Cortex of kidney (tissue), 1 donor: ENCODE measurements at places on chromosomes 13 and 19.

- DNase-seq, result no peak
Measured at GRCh38 chr13:113650731-113651148, 7.3 kb downstream of the ATP4B start.

DNA sequence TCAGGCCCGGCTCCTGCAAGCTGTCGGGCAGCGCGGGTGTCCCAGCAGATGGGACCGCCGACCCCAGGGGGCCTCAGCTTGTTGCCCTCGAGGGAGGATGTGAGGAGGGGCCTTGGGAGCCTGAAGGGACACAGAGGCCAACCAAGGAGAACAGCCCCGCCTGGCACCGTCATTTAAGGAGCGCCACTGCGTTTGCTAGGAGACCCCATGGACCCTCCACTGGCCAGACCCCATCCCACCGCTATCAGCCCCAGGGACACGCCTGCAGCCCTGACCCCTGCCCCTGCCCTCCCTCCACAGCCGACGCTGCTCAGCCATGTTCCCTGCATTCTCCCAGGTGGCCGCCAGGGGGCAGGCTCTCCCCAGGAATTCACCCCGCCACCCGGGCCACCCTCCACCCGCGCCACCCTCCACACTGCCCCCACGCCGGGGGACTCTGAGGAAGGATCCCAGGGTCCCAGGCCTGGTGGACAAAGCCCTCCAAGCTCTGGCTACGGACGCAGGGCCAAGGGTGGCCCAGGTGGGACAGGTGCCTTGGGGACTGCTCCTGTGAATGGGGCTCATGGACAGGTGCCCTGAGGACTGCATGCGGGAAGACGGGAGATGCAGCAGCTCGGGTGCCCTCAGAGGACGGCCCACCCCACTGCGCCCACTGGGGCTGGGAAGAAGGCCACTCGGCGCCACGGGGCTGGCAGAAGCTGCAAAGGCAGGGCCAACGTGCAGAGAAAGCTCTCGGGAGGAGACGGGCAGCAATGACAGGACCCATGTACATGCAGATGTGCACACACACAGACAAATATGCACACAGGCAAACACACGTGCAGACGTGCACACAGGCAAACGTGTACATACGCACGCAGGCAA lies 34.4 kb downstream of the PIP5K1C start:
- DNase-seq, result no peak

DNA sequence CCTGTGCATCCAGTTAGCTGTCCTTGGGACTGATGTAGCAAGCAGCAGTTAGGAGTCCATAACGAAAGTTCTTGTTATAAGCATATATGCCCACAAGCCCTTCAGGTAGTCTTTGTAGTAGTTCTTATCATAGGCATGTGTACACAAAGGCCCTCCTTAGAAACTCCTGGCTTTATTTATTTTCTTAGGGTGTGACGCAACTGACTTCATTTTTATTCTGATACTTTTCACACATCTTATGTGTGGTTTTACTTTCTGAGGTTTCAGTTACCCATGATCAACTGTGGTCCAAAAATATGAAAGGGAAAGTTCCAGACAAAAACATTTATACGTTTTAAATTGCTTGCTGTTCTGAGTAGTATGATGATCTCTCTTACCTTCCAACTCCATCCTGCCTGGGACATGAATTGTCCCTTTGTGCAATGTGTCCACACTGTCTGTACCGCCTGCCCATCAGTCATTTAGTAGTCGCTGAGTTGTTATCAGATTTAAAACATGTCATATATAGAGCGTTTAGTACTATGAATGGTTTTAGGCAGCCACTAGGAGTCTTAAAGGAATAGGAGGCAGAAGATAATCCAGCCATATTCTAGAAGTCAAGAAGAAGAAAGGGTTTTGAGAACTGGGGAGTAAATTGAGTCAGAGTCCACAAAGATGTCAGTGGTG lies 19.4 kb downstream of the GPC5 start:
- no peak for DNase-seq

- no peak for DNase-seq
Measured at GRCh38 chr13:108326309-108326708, 56.8 kb downstream of the TNFSF13B start.

- DNase-seq, result no peak
Measured at GRCh38 chr19:10412257-10412977, 7.9 kb upstream of the PDE4A start.

- no peak for DNase-seq
Measured at GRCh38 chr19:2578901-2579677, 103.2 kb downstream of the GADD45B start.

DNA sequence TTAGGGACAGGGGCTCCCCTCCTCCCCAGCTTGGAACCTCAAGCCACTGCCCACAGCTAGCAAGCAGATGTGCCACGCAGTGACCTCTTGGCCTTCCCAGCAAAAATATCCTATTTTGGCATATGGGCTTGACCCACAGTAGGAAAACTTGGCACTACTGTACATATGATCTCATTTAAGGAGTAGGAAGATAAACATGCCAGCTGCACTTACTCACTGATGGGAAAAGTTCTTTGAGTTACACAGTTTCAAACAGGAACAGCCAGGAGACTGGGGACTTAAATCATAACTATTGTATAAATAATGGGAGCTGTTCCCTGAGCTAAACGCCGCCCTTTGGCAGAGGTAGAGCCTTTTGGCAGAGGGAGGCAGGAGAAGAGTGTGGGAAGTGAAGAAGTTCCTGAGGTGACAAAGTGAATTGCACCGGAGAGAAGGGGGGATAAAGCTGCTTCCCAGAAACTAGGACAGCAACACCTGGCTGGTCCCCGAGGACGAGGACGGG lies 6.1 kb downstream of the SACS start:
- no peak for DNase-seq

DNA sequence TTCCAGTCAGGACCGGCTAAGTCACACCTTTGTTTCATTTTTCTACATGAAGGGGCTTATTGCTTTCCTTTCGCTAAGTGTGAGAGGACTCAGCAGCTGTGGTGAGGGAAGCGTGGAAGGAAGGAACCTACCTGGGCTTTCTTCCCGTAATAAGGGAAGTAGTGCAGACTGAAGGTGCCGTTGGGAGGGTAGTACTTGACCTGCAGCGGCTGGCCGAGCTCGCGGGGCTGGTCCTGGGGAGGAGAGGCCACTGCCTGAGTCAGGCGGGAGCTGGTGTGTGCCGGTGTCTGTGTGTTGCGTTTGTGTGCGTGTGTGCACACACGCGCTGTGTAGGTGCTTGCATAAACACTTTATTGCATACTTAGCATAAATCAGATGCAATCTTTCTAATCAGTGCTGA lies 7.7 kb downstream of the ATP4B start:
- DNase-seq, result no peak

- no peak for DNase-seq
Measured at GRCh38 chr13:40520916-40521315, 145.5 kb downstream of the FOXO1 start.

DNA sequence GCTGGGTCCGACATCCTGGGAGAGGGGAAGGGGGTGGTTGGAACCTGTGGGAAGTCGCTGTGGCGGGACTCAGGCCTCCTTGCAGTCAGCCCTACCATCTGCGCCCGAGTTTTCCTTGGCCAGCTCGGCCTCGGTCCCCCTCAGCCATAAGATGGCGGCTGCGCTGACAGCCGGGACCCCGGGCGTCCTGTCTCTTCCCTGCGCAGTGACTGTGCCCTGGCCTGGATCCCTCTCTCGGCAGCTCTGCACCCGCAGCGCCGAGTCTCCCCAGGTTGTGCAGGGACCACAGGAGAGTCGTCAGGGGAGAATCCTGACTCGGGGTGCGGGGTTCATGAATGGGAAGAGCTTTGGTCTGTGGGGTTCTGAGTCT lies 345 bp downstream of the ZNF257 start:
- no peak for DNase-seq

DNA sequence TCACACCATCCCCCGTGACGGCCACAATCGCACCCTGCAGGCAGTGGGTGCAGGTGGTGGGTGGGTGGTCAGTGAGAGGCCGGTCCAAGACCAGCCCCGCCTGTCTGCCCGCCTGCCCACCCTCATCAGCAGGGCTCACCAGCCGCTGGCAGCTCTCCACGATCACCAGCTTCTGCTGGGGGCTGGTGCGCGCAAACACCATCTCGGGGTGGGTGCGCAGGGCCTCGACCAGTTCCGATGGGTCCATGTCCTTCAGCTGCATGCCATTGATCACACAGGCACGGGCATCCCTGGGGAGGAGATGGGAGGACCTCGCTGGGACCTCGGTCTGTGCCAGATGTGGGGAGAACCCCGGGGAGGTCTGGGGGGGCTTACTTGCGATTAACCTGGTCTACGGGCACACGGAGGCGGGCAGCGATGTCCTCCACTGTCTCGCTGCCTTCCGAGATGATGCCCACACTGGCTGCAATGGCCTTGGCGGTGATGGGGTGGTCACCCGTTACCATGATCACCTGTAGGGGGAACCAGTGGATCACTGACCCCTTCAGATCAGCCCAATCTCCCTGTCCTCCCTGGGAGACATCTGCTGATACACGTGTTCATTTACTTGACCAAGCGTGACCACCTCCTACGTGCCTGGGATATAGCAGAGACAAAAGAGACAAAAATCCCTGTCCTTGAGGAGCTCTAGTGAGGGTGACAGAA lies 8.0 kb downstream of the ATP4A start:
- no peak for DNase-seq

- no peak for DNase-seq
Measured at GRCh38 chr19:5205381-5205780, 135.2 kb downstream of the PTPRS start.

- DNase-seq, result no peak
Measured at GRCh38 chr13:51738226-51738905, 65.6 kb downstream of the DHRS12 start.

GRCh38 chr13:109870696-109871370 lies 84.5 kb upstream of the IRS2 start:
- DNase-seq, result no peak

DNA sequence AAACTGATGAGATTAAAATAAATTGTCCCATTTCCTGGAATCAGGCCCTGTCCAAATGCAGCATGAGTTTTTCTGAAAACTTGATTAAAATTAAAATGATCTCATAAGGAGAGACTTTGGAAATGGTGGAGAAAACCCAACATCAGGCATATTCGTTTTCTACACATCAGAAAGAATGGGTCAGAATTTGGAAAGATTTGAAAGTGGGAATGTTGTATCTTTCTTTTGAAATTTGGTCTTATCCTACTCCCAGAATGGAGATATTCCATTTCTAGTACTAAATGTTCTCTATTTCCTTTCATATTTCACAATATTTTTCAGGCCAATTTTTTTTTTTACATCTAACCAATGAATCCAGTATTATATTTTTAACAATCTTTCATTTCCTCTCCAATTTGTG lies 223.9 kb upstream of the RXFP2 start:
- DNase-seq, result no peak

- no peak for DNase-seq
Measured at GRCh38 chr13:46572752-46573431, 19.9 kb downstream of the LRCH1 start.

DNA sequence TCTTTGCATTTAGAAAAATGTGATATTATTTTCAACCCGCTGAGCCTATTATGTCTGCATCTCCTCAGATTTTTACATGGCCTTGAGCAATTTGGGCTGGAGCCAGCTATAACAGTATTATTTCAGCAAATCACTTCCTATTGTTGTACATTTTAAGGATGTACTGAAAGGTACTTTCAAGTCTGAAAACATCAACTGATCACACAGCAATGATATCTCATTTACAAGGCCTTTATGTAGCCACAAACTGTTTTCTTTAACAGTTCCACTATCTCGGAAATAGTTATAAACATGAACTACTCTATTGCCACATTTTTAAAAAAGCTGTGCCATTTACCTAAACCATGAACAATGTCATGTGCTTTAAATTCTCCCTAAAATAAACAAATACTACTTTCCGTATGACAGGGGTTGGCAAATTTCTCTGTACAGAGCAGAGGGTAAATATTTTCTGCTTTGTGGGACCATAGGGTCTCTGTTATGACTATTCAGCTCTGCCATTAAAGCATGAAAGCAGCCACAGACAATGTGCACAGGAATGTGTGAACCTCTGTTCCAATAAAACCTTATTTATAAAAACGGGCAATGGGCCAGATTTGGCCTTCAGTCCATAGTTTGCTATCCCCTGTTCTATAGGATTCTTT lies 560.4 kb downstream of the GPC6 start:
- DNase-seq, result no peak

- no peak for DNase-seq
Measured at GRCh38 chr13:109647053-109647452, 139.3 kb downstream of the IRS2 start.

GRCh38 chr19:13172346-13173138 lies 22.3 kb downstream of the IER2 start:
- DNase-seq, result no peak
